ENCODE measurements at places on chromosomes 6 and 20.
A peak's percentile ranks its signal among the peaks of the same experiment; 100 is the strongest.

DNA sequence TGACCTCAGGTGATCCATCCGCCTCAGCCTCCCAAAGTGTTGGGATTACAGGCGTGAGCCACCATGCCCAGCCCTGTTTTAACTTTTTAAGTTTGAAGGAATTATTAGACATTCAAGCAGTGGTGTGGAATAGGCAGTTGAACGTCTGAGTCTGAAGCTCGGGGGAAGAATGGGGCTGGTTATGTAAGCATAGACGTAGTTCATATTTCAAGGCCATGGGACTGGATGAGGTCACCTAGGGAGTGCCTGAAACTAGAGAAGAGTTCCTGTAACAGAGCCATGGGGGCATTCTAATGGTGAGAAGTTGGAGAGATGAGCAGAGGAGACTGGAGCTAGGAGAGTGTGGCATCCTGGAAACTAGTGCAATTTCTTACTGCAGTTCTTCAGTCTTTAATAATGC is 6.4 kb downstream of the CDKAL1 start:
- DNase-seq = no peak

- no peak for DNase-seq
Observed at GRCh38 chr20:9838378-9839295, at the start of gene PAK5. TSS of gene PAK5 (minus strand) at chr20:9839076. CDS start at chr20:9644328, 194,748 bp downstream.

GRCh38 chr20:46174469-46175126 is 56.5 kb downstream of the CD40 start:
- DNase-seq = peak; percentile 51

- no peak for DNase-seq
Observed at GRCh38 chr6:2617729-2618128, 133.0 kb downstream of the MYLK4 start.

DNA sequence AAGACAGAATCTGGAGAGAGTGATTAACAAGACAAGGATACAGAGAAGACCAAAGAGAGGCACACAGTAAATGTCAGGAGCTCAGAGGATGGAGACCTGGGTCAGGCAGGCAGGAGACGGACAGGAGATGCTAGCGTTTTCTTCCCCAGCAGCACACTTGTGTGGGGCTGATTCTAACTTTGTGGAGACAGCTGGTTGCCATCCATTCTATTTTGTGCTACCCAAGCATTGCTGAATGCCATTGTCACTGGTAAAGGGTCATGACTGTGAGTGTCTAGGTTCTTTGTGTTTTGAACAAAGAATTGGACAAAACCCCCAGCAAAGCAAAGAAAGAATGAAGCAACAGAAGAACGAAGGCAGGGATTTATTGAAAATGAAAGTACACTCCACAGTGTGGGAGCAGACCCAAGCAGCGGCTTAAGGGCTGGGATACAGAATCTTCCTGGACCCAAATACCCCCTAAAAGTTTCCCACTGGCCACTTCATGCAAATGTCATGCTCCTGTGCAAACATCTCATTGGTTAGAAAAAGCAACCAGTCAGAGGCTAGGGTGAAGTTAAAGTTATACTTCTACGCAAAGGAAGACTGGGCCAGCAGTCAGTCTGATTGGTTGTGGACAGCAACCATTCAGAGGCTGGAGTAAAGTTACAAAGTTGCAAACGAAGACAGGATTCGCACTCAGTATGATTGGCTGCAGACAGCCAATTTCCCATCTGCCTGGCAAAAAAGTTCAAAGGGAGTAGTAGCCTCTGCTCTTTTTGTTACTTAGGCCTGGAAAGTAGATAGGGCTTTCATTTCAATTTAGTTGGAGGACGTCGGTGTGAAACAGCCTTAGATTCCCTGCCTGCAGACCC is 17.5 kb downstream of the PTK7 start:
- no peak for DNase-seq

DNA sequence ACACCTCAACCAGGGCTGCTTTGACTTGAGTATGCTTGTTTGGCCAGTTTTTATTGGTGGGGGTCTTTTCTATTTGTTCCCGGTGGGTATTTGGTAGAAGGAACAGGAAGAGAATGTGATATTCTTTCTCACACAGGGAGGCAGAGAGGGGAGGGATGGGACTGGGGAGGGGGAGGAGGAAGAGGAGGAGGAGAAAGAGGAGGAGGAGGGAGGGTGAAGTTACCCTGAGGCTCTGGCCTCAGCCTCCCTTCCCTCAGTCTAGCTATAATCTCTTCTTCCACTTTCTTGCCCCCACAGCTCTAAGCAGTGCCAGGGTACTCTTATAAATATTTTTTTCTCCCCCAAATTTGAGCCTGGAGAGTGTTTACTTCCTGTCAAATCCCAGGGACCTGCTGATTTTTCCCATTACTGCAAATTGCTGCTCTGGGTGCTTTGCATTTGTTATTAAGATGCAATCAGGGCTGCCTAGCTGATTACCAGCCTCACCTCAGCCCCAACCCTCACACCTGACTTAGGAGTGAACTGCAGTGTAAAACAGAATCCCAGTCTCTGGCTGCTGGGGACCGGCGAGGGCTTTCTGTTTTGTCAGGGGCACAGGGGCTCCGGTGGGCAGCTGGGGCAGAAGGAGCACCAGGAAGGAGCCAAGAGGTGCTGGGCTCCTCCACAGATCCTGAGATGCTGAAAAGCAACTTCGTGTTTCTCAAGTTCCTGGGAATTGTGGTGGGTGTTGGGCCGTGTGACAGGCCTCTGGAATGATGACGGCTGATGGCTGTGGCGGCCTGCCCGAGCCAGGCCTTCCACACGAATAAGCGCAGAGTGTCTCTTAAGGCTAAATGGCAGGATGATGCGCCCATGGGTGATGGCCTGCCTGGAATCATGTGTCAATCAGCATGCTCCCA is 141.4 kb downstream of the CD83 start:
- no peak for DNase-seq

GRCh38 chr6:105897131-105897530 is 189.0 kb upstream of the PRDM1 start:
- DNase-seq = no peak

- no peak for DNase-seq
Observed at GRCh38 chr6:158564243-158565121, 4.6 kb downstream of the TMEM181 start.

DNA sequence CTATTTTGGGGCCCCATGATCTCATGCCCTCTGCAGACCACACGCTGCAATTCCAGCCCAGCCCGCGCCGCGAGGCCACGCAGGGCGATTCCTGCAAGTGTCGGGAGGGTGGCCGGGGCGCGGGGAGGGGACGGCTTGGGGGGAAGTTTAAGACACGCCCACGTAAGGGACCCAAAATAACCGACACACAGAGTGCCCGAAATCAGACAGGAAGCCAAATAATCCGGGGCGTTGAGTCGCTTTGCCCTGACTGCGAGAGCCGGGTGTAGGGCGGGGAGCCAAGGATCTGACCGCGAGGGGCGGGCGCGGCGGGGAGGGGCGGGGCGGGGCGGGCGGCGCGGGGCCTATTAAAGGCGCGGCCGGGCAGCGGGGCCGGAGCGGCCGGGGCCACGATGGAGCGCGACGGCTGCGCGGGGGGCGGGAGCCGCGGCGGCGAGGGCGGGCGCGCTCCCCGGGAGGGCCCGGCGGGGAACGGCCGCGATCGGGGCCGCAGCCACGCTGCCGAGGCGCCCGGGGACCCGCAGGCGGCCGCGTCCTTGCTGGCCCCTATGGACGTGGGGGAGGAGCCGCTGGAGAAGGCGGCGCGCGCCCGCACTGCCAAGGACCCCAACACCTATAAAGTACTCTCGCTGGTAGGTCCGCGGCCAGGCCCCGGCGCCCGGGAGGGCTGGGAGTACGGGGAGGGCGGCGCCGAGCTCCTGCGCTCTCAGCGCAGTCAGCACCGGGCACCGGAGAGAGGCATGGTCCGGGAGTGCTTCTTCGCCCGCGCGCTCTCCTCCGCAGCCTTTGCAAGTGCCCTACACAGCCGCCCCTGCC is at the start of gene ENPP1:
TSS of gene ENPP1 (plus strand) at position 377 of the 816 bp plus-strand sequence. CDS start at position 393, 16 bp downstream.
- DNase-seq = peak; percentile 17

GRCh38 chr6:31970604-31971271 is 1.2 kb downstream of the DXO start:
- no peak for DNase-seq

DNA sequence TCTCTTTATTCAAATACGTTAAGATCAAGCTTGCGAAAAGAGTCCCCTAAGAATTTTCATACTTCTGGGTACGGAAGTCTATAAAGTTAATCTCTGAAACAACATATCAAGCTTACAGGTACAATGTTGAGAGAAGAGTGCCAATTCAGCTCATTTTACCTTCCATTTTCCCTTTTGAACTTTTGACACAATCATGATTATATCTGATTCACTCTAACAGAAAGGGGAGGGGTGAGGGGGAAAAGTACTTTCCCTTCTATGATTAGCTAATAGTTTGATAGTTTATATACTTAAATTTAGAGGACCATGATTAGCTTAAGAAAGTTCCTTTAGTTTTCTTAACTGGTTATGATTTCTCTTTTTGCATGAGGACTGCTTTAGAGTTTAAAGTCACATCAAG is 33.5 kb downstream of the SNX3 start:
- no peak for DNase-seq

GRCh38 chr6:148470606-148471465 is 128.2 kb downstream of the SASH1 start:
- DNase-seq = no peak

DNA sequence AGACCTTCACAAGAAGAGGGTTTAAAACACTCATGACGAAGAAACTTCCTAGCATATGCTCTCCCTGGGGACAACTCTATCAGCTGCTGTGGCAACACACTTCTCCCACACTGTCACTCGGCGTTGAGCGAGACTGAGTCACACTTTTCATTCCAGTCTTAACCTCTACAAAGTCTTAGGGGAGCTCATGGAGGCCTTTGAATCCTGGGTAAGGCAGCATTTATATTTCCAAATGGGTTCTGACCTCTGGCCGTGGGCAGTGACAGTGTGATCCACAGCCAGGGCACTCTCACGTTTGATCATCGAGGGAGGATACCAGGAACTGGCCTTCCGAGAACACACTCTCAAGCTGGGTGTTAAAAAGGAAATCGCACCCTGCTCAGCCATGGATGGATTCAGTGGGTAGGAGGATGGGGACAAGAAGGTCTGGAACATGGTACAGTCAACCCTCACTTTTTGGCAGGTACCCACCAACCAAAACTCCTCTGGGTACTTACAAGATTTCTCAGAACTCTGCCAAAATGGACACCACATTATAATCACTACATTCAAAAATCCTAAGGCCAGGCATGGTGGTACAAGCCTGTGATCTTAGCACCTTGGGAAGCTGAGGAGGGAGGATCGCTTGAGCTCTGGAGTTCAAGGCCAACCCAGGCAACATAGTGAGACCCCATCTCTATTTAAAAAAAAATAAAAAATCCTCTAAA is 19.6 kb downstream of the RRBP1 start:
- no peak for DNase-seq

DNA sequence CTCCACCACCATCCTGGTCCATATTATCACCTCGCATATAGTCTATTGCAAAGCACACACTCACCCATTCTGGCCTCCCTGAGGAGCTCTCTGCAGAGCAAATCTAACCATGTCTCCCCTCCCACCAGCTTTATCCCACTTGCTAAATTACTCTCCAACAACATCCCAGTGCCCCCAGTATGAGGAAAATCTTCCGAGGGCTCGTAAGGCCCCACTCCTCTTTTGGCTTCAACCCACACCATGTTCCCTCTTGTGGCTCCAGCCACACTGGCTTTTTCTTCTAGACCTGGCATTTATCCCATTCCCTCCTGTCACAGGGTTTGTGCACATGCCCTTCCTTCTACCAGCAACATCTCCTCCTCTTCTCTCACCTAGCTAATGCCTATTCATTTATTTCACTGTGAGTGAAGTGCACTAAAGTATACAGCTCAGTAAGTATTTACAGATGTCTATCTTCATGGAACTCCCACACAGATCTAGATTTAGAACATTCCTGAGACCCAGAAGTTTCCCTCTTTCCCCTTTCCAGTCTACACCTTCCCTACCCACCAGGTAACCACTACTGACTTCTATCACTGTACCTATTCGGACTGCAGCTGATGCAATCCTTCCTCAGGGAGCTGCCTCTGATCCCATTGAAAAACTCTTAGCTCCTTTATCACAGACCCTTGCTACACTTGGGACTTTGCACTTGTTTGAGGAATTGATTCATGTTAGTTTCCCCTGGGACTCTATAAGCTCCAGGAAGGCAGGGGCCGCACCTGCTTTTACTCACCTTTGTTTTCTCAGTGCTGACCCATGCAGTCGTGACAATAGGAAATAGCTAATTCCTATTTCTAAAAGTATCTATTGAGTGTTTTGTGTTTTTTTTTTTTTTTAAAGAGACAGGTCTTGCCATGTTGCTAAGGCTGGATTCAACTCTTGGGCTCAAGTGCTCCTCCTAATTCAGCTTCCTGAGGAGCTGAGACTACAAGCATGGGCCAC is 15.5 kb downstream of the MRPL14 start:
- no peak for DNase-seq

- DNase-seq = peak; percentile 37
Observed at GRCh38 chr6:85449818-85450759, at the start of gene NT5E. TSS of gene NT5E (plus strand) at chr6:85450083. CDS start at chr6:85450140, 57 bp downstream.

DNA sequence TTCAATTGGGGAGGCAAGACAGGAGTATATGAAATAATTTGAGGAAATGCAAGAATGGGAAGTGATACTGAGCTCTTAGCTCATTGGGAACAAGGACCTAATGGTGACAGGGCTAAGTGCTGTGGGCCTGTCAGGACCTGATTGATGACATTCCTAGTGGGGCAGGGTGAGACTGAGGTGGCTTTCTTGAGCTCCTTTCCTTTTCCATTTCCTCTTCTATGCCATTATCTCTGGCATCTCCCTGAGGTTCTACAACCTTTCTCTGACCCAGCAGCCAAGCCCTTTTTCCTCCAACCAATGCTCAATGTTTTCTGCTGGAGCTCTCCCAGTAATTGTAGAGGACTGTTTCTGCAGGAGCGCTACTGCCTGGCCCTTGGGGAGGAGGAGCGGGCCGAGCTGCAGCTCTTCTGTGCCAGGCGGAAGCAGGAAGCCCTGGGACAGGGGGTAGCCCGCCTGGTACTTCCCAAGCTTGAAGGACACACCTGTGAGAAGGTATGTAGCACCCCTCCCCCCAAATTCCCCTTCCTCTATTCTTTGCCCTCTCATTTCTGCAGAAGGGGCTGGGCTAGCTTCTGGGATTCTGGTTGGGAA is 2.8 kb upstream of the TOMM6 start:
- DNase-seq = no peak

GRCh38 chr6:81556551-81556950 is 195.9 kb downstream of the TENT5A start:
- no peak for DNase-seq

DNA sequence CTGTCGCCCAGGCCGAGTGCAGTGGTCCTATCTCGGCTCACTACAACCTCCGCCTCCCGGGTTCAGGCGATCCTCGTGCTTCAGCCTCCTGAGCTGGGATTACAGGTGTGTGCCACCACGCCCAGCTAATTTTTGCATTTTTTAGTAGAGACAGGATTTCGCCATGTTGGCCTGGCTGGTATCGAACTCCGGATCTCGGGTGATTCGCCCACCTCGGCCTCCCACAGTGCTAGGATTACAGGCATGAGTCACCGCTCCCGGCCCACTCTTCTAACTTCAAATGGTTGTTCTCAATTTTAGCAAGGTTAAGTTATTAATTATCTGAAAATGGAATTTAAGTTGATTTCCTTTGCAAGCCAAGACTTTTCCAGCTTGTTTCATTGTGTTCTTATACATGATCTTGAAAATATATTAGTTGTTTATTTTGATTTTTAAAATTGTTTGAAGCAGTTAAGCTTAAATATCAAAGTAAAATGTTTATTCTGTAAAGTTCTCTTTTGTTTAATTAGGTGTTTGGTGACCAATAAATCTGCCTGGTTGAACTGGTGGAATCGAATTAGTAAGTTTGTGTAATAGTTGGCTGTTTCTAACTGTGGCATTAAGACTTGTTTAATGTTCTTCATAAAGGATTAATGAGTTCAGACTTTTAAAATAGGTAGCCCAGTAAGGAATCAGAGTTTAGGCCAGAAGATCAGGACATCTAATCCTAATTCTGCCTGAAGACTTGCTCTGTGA is 2.3 kb downstream of the PM20D2 start:
- DNase-seq = no peak

Data from activated T-helper 1 cell treated with anti-CD3 and anti-CD28 coated beads, Interleukin-12 subunit alpha, Interleukin-12 subunit beta, Interleukin-2, Interleukin-4 antibody, amounts not matched to agents 30 ng/mL and 10 ng/mL and 1 ng/mL, durations not matched to agents 14 hours and 24 hours and 36 hours (primary cell).